Nucleus accumbens (tissue), 56 donors: ENCODE measurements at places on chromosomes 6 and 20.

DNA sequence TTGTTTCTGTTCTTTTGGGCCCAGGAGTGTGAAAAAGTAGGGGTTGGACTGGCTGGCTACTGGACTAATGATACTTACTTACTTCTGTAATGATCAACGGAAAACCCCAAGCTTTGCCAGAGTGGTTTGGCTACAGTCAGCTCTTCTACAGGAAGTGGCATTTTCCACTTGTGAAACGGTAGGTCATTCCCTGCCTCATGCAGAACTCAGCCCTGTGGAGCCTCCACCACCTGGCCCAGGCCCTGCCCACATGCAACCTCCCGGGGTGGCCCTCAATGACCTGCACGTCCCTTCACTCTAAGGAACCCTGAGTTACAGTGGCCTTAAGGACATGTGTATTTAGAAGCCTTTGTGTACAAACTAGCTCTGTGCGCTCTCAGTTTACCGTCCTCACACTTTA is 140.4 kb downstream of the DTNBP1 start:
- no peak for DNase-seq

GRCh38 chr6:114537977-114538376 is 195.2 kb upstream of the HS3ST5 start:
- no peak for DNase-seq

GRCh38 chr20:61940491-61940890 is 125.2 kb downstream of the TAF4 start:
- no peak for DNase-seq

GRCh38 chr6:105259913-105260889 is 80.4 kb upstream of the POPDC3 start:
- DNase-seq, result no peak

DNA sequence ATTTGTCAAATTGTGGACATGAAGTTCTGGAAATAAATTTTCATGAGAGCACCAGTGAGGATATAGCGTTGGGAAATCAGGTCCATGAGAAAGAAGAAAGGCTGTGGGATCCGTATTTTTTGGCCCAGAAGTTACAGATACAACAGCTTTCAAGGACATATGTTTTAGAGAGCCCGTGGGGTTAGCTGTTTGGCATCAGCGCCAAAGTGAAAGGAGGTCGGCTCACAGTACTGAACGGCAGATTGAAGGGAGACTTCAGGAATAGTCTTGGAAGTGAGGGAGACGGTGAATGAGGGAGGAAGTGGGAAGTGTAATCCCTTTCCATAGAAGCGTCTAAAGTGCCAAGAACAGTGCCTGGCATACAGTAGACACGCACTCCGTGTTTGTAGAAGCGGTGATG is 31.8 kb downstream of the ZDHHC14 start:
- no peak for DNase-seq

DNA sequence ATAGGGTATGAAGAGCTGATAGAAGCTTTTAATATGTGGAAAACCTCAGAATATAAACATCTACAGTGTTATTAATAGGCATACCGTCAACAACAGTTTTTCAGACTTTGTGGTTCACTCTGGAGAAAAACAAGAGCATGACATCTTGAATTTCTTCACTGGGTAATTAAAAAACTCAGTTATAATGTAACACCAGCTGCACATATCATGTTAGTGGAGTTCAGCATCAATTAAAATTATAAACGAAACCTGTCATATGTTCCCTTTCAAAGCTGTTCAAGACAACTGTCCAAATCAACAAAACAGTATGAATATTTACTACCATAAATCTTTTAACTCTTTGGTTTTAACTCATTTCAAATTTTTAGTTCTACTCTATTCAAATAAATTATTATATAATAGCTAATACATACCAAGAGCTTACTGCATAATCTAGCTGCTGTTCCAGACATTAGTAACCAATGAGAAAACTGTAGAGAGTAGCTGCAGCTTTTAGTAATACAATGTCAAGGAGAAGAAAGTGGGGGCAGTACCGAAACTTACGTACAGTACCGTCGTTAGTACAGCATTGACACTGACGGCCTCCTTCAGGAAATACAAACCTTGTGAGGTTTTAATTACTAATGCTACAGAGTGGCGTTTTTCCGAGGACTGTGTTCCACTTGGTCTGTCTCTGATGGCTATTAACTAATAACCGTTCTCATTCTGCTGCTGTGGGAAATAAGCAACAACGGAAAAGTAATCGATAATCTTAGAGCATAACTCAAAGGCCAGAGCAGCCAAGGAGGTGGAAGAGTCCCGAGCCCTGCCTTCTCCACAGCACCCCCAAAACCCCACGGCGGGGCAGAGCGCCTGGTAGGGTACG is 532 bp upstream of the PM20D2 start:
- DNase-seq, result no peak

DNA sequence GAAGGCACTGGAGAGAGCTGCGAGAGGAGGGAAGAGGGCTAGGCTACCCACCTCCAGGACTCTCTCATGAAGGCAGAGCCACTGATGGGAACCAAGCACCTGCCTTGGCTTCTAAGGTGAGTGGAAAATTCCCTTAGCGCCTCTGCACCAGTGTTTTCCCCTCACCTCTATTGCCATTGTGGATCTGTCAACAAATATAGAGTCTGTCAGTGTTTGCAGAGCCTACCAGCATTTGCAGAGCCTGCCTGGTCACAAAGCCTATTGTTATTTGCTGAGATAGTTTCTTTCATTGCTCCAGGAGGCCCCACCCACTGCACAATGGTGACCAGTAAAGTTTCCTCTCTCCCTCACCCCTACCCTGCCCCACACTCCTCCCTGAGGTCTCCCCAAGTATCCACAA is 141.9 kb downstream of the MRPL14 start:
- DNase-seq, result no peak

- DNase-seq, result no peak
Measured at GRCh38 chr6:81241126-81242041, 511.1 kb downstream of the TENT5A start.

DNA sequence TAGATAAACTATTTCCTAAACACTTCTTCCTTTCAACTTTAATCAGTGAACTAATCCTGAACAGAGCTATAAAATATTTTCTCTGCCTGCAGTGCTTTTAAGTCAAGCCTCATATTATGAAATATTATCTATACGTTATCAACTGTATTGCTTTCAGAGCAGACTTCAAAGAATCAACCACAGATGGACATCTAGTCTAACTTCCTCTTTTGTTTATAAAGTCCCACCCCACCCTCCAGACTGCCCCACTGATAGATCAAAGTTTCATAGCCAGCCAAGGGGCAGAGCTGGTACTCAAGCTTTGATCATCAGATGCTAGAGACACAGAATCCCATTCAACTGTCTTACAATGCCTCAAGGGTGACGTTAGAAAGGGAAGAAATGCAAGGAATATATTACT is 308.3 kb downstream of the LAMA2 start:
- DNase-seq, result no peak

- no peak for DNase-seq
Measured at GRCh38 chr20:21092806-21093205, 13.4 kb downstream of the LINC00237 start.

GRCh38 chr6:154598399-154598798 is 87.9 kb upstream of the CNKSR3 start:
- DNase-seq, result no peak

- DNase-seq, result no peak
Measured at GRCh38 chr6:88562353-88563276, 396.5 kb upstream of the CNR1 start.

- DNase-seq, result no peak
Measured at GRCh38 chr6:40733290-40733689, 146.1 kb upstream of the LRFN2 start.

GRCh38 chr6:165684333-165684732 is 21.3 kb upstream of the PDE10A start:
- no peak for DNase-seq

DNA sequence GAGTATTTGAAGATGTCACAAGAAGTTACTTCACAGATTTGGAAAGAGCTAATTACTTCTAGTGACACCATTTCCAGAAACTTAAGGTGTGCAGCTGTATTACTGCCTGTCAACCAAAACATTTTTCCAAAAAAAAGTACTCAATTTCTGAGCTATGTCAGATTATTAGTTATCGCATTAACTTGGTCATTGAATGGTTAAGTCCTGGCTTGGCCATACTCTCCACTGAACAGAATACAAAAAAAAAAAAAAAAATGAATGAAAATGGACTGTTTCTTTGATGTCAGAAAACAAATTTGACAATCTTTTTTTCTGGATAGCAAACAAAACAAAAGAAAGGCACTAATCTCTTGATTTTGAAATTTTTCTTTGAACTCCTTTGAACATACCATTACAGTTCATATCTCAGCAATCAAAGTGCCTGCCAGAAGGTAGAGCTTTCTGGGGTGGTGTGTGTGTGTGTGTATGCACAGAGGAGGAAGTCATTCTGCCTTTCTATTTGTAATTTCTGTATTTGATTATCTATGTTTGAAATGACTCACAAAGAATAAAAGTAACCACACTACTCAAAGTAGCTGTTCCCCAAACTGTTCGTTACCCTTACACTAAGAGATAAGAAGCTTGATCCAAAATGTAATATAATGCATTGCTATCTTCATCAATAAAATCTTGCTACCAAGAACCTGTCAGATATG is 210.8 kb upstream of the FUT9 start:
- no peak for DNase-seq

GRCh38 chr6:49543087-49543858 is 7.2 kb upstream of the C6orf141 start:
- no peak for DNase-seq

DNA sequence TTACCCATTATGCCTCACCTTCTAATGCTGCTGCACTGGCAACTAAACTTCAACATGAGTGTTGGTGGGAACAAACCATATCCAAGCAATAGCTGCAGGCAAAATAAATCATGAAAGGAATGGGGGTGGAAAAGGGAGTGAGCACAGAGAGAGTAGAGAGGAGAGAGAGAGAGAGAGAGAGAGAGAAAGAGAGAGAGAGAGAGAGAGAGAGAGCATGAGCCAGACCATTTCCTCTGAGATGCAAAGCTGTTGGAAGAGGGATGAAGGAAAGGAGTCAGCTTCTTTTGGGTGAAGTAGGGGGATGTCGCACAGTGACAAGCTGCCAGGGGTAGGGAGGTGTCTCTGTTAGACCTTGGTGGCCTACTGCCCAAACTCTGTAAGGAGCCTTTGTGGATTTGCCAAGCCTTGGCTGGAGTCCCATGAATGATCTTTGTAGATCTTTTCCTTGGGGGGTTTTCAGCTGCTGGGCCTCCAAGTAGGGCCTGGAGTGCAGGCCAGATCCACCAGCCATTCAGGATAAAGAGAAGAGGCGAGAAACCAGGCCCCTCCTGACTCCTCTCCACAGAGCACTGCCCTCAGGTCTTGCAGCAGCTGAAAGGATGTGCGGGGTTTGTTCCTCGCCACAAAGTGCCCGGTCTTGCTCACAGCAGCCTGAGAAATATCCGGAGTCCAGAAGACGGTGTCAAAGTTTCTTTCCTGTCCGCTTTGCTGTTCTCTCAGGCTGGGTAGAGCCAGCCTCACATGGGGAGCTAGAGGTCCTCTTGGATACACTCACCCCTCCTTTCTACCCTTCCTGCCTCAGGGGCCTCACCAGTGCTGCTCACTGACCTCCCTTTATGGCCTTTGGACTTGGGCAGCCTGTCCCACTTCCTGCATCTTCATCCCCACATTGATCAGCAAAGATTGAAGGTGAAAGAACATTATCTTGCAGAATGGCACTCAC is 17.8 kb downstream of the BTBD3 start:
- no peak for DNase-seq

GRCh38 chr6:47663462-47664216 is 34.7 kb upstream of the ADGRF4 start:
- no peak for DNase-seq

- no peak for DNase-seq
Measured at GRCh38 chr6:126516411-126516810, 176.5 kb downstream of the CENPW start.

GRCh38 chr6:85472744-85473143 is 22.9 kb downstream of the NT5E start:
- DNase-seq, result no peak

GRCh38 chr20:57756921-57757320 is 47.1 kb upstream of the PMEPA1 start:
- DNase-seq, result no peak

GRCh38 chr6:166955121-166955864 is 1.1 kb downstream of the RNASET2 start:
- no peak for DNase-seq

DNA sequence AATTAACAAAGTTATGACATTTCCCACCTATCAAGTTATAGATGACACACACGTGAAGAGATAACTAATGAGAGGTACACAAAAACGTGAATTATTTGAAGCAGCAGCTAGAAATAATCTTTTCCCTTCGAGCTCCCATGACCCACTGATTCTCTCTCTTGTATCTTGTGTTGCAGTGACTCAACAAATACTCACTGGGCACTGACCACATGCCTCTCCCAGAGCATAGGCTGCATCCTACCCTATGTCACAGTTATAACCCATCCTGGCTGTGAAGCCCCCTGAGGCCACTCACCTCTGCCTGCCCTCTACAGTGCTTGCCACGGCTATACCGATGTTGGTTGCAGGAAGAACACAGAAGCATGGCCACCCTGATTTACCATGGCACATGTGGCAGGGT is 91.8 kb downstream of the INSM1 start:
- no peak for DNase-seq

- no peak for DNase-seq
Measured at GRCh38 chr20:61173961-61174725, 77.9 kb upstream of the CDH4 start.

DNA sequence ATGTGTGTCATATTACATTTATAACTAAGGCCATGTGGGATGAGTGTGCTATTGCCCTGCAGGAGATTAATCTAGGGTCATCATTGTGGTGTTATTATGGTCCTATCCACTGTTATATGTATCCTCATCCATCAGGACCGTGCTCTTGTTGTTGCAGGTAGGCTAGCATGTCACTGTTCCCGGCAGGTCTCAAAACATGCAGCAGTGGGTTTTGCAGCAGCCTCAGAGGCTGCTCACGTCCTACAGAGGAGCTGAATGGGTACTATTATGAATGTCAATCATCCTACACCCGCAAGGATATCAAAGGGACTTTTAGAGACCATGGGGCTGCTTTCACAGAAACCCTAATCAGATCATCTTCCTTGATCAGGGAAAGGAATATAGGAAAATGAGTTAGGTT is 318.2 kb downstream of the SAMD5 start:
- DNase-seq, result no peak

- no peak for DNase-seq
Measured at GRCh38 chr6:142716097-142716496, 228.9 kb downstream of the HIVEP2 start.

- peak; percentile 41 for DNase-seq
Measured at GRCh38 chr6:113857556-113858479, 673 bp downstream of the MARCKS start.
